ENCODE measurements at places on chromosomes 1 and 21.
A peak's percentile ranks its signal among the peaks of the same experiment; 100 is the strongest.

DNA sequence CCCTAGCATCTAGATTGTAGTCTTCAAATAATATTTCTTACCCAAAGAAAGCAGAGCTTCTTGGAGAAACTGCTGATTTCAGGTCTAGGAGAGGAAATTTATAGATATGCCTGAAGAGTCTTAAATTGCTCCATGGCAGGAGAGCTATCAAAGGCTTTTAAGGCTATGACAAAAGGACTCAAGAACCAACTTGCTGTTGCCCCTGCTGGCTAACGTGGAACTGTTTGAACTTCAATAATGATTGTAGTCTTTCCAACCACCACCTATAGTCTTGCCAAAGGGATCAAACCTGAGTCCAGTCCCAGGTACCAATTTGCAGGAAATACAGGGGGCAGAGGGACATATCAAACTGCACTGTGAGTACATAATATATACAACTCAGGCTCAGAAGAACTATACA, 336.2 kb upstream of the ESRRG start:
- DNase-seq: no peak
- H3K27ac ChIP-seq: no peak overlapping the region
- no peaks in the 10 kb centered on the region for H3K36me3 ChIP-seq
- H3K27me3 ChIP-seq: no peaks in the 10 kb centered on the region
- no peaks in the 10 kb centered on the region for H3K4me1 ChIP-seq
- no peak overlapping the region for H3K4me3 ChIP-seq

GRCh38 chr21:36699546-36700294, 805 bp downstream of the SIM2 start:
- H3K4me3 ChIP-seq: no peak overlapping the region
- H3K4me1 ChIP-seq: peaks cover 20% of the 10 kb centered on the region
- H3K27me3 ChIP-seq: peaks cover 70% of the 10 kb centered on the region

DNA sequence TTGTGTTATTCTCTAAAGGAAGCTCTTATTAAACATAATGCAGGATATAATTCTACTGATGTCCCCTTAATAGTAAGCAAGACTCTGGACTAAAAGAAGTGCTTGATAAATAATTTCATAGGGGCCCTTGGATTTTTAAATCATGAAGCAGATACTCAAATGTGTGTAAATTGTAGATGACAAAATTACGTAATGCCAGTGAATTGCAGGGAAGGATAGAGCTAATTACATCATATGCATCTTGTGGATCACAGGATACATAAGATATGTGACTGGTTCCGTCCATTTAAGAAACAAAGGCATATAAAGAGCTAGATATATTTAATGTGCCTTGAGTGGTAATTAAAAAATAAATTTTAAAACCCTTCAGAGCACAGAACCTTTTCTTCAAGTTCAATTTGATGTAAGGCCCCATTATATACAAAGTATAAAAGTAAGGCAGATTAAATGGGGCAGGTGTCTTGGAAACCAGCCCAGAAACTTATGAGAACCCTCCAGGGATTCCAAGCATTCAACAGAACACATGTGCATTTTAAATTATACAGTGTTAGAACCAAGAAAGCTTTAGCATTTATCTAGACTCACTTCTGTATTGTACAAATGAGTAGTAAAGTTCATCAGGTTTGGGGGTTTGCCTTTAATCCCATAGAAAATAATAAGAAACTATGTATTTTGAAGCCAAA, 190.4 kb downstream of the NCAM2 start:
- no peak for DNase-seq
- peaks cover 7% of the 10 kb centered on the region for H3K4me1 ChIP-seq
- no peak overlapping the region for H3K4me3 ChIP-seq
- no peaks in the 10 kb centered on the region for H3K27me3 ChIP-seq
- no peaks in the 10 kb centered on the region for H3K36me3 ChIP-seq
- no peak overlapping the region for H3K27ac ChIP-seq

- no peaks in the 10 kb centered on the region for H3K4me1 ChIP-seq
- DNase-seq: peak; percentile 4
- H3K36me3 ChIP-seq: peaks cover 39% of the 10 kb centered on the region
- no peak overlapping the region for H3K27ac ChIP-seq
Measured at GRCh38 chr1:10101929-10102328, 69.2 kb downstream of the UBE4B start.

DNA sequence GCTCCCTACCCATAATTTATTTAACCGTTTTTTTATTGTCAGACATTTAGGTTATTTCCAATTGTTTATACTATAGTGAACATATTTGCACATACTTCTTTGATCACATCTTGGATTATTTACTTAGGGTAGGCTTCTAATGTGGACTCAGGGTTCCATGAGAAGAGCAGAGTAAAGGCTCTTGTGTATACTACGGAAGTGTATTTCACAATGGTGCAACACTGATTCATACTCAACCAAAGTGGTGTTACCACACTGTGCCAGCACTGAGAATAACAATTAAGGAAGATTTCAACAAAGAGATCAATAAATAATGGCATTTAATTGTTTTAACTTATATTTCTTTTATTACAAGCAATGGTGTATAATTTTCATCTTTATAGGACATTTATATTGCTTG, 251.2 kb downstream of the ZNF326 start:
- H3K4me1 ChIP-seq: no peaks in the 10 kb centered on the region
- no peaks in the 10 kb centered on the region for H3K27me3 ChIP-seq
- H3K27ac ChIP-seq: no peak overlapping the region
- DNase-seq: no peak
- no peaks in the 10 kb centered on the region for H3K36me3 ChIP-seq

DNA sequence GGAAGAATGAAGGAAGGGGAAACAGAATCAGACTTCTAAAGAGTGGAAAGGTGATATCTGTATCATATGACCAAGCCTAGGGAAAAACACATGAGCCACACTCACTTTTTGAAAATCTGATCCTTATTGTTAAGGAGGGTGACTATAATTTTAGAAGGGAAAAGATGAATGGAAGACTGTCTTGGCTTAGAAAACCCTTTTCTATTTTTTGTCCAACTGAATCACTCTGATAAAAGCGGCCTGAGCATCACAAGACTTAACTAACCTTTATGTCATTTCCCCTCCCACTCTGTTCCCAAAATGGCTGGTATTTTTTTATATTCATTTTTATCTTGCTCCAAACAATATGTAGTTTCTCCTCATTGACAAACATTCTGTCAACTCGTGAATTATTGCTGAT, 169.8 kb downstream of the C1orf21 start:
- H3K4me3 ChIP-seq: no peak overlapping the region
- no peaks in the 10 kb centered on the region for H3K36me3 ChIP-seq
- no peaks in the 10 kb centered on the region for H3K4me1 ChIP-seq
- DNase-seq: no peak
- H3K27me3 ChIP-seq: no peaks in the 10 kb centered on the region

- no peak for DNase-seq
- no peaks in the 10 kb centered on the region for H3K27me3 ChIP-seq
- no peaks in the 10 kb centered on the region for H3K4me1 ChIP-seq
- H3K27ac ChIP-seq: no peak overlapping the region
- no peaks in the 10 kb centered on the region for H3K36me3 ChIP-seq
- no peak overlapping the region for H3K4me3 ChIP-seq
Measured at GRCh38 chr1:241778117-241778516, 69.9 kb upstream of the EXO1 start.

GRCh38 chr21:31397515-31397926, 53.5 kb upstream of the TIAM1 start:
- H3K27me3 ChIP-seq: no peaks in the 10 kb centered on the region
- no peak overlapping the region for H3K27ac ChIP-seq
- no peak overlapping the region for H3K4me3 ChIP-seq
- peak; percentile 29 for DNase-seq

DNA sequence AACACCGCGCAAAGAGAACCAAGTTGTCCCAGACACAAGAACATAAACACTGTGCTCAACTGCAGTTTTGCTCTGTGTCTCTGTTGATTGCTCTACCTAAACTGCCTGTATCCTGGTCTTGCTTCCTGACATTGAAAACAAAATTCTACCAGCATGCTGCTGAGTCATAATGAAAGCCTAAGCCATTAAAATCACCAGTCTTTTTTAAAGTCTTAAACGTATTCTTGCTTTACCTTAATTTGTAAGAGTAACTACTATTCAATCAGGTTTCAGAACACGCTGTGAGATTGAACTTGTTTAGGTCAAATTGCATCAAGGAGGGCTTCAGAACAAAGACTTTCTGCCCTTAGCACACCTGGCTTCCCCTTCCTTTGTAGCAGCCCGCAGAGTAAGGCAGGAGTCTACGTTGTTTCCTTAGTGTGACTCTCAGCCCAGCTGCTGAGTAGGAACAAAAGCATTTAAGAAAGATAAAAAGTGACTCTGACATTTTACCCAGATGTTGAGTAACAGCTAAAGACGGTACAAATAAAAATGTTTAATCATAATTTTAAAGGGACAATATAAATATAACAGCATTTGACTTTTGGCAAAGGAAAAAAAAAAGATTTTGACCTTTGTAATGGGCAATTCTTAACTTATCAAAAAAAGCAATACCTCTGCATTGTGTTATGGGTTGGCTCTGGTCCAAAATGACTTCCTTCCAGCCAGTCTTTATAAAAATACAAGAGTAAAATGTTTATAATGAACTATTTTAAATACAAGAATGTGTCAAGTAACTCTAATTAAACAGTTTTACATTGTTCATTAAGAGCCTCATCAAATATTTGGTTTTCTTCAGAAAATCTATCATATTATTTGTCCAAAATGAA, 186.9 kb upstream of the ADGRL4 start:
- DNase-seq: peak; percentile 83
- H3K27ac ChIP-seq: peak overlapping the region; percentile 42
- no peaks in the 10 kb centered on the region for H3K36me3 ChIP-seq
- no peaks in the 10 kb centered on the region for H3K27me3 ChIP-seq
- H3K4me1 ChIP-seq: peaks cover 11% of the 10 kb centered on the region
- H3K4me3 ChIP-seq: peak overlapping the region; percentile 25

DNA sequence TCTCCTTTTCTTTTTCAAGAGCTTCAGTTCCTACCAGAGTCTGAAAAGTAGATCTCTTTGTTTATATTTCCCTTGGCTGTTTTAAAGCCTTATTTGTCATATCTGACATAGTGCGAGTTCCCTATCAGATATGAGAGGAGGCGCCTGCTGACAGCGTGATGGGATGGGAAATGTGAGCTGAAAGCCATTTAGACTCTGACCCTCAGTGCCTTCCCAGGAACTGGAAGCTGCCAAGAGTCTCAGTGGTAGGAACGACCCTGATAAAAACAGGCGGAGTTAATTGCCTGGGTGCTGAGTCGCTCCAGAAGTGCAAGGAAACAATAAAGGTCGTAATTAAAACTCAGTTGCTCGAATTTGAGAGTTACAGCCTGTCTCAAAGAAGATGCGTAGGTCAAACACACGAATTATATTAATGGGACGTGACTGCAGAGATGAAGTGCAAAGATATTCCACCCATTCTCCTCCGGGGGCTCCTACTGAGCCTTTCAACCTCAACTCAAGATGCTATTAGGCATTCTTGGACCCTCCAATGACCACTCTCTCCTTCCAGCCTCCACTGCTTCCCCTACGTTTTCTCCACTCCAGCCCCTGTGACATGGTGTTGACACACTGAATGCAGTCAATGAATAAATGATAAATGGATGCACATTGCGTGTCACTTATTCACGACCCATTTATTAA, 84.6 kb downstream of the KAZN start:
- H3K36me3 ChIP-seq: no peaks in the 10 kb centered on the region
- H3K4me3 ChIP-seq: no peak overlapping the region
- DNase-seq: no peak
- H3K4me1 ChIP-seq: no peaks in the 10 kb centered on the region

DNA sequence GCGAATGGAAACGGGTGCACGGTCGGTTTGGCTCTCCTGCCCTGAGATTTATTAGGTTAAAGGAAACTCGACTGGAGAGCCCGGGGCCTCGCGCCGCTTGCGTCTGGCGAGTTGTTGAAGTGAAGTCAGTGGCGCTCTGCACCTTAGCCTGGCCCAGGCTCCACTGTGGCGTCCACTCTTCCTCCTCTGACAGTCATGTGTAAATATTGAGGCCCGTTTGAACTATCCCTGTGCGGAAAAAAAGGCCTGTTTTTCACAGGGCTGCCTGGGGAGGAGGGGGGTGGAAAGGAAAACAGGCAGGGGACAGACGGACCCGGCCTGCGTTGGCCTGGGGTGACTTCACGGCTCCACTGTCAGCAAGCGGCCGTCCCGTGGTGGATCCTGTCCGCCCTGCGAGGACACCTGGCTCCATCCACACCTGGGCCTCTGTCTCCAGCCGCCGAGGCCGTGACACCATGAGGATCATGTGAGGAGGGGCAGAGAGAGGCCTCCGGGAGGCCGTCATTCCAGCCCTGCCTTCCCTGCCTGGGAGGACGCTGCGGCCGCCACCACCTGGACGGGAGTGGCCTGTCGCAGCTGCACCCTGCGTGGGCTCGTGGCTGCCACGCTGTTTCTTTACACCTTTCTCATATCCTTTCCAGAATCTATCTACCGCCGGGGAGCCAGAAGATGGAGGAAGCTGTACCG, 59.8 kb downstream of the FAAP20 start:
- no peak overlapping the region for H3K4me3 ChIP-seq
- H3K4me1 ChIP-seq: no peaks in the 10 kb centered on the region
- DNase-seq: no peak
- H3K27me3 ChIP-seq: no peaks in the 10 kb centered on the region

GRCh38 chr1:155219592-155220031, 11.1 kb downstream of the MTX1 start:
- no peaks in the 10 kb centered on the region for H3K27me3 ChIP-seq
- peaks cover 20% of the 10 kb centered on the region for H3K36me3 ChIP-seq
- H3K4me1 ChIP-seq: peaks cover 13% of the 10 kb centered on the region

DNA sequence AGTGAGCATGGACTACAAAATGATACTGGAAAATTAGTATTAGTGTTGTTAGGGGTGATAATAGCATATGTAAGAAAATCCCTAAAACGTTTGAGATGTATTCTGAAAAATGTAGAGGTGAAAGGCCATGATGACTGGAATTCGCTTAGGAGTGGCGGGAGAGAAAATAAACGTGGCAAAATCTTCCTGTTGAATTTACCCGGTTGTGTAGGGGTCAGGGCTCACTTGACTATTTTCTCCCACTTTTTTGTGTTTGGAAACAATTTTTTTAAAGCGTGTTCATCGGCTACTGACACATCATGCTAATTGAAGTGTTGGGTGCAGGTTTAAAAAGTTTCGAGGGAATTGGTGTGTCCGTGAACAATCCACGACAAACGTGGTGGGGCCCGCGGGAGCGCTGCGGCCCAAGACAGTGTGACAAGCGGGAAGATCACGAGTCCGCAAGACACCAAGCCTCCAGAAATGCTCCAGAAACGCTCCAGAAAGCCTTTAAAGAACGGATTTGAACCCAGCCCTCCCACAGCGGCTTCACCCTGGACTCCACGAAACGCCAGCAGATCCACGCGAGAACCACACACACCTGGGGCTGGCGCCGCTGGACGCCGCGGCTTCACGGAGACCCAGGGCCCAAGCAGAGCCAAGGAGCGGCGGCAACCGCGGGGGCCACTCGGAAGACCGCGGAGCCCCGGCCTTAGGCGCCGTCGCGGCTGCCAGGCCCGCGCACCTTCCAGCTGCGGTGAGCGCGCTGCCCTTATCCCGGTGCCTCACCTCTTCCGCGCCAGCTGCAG, 573 bp downstream of the PSMG1 start:
- DNase-seq: no peak
- H3K4me3 ChIP-seq: peak overlapping the region; percentile 86
- peaks cover 13% of the 10 kb centered on the region for H3K36me3 ChIP-seq
- H3K27ac ChIP-seq: peak overlapping the region; percentile 91

GRCh38 chr1:172401892-172402291, 18.6 kb upstream of the C1orf105 start:
- H3K4me1 ChIP-seq: no peaks in the 10 kb centered on the region
- no peaks in the 10 kb centered on the region for H3K27me3 ChIP-seq
- no peaks in the 10 kb centered on the region for H3K36me3 ChIP-seq
- no peak overlapping the region for H3K4me3 ChIP-seq
- H3K27ac ChIP-seq: no peak overlapping the region

GRCh38 chr1:71502006-71502405, 421.2 kb upstream of the ZRANB2 start:
- no peaks in the 10 kb centered on the region for H3K4me1 ChIP-seq
- H3K4me3 ChIP-seq: no peak overlapping the region
- H3K27ac ChIP-seq: no peak overlapping the region
- no peaks in the 10 kb centered on the region for H3K27me3 ChIP-seq
- no peak for DNase-seq
